CD4-positive, alpha-beta T cell treated with Interferon alpha-2 for 1 hour (primary cell): ENCODE measurements at places on chromosomes 3 and 15.
A peak's percentile ranks its signal among the peaks of the same experiment; 100 is the strongest.

DNA sequence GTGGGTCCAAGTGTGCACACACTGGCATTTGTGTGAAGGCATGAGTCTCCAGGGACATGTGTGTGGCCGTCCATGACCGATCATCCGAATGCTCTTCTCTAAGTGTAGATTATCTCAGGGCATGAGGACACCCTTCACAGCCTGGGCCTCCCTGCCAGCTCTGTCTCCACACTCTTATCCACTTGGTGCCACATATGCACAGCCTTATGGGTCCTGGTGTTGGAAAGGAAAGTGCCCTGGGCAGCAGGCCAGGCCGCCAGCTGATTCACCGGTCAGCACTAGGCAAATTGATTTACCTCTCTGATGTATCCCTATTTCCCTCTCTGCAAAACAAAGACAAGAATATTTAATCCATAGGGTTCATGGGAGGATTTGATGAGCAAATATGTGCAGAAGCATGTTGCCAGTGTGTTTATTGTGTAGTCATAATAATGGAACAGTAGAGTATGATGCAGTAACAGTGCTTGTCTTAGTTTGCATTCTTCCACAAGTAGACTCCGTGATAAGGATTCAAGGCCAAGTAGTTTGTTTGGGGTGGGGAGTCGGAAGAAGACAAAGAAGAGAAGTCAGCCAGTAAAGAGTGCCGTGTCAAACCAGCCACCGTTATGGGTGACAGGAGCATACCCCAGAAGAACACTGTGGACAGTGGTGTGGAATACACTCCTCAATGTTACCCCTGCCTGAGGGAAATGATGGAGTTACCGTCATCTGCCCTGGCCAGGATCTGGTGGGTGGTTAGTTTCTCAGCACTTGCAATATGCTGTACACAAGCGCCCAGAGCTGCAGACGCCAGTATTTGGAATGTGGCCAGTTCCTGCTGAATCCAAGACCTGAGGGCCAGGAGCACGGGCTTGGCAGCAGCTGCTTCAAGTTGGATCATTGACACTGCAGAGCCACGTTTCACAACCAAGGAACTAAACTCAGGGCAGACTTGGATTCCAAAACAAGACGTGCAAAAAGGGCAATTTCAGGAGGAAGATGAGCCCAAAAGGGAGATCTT is 85.1 kb downstream of the MTHFS start:
- no peak for DNase-seq

- DNase-seq: no peak
Measured at GRCh38 chr3:112687211-112687610, 46.3 kb upstream of the CCDC80 start.

GRCh38 chr15:40595773-40596172 is 1.7 kb downstream of the KNL1 start:
- no peak for DNase-seq

GRCh38 chr15:57138349-57138788 is 219.9 kb downstream of the TCF12 start:
- no peak for DNase-seq

- no peak for DNase-seq
Measured at GRCh38 chr3:113170771-113171170, 40.6 kb upstream of the BOC start.

GRCh38 chr3:111858642-111859041 is 423 bp upstream of the PHLDB2 start:
- no peak for DNase-seq

DNA sequence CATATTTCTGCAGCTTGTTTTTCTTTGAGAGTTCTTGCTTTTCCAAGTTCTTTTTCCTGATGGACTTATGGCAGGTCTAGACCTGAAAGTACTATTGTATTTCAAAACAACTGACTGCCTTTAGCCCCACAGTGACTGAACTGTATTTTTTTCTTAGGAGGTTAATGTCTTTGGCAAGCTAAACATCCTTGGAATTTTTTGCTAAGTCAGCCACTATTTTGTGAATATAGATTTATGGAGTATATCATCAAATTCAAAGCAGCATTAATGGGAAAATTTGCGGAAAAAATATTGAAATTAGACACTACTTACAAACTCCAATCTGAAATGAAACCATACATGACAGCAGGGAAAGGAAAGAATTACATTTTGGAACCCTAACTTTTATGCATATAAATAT is 8.6 kb downstream of the PIK3CA start:
- no peak for DNase-seq

- no peak for DNase-seq
Measured at GRCh38 chr3:124984754-124985153, 50.2 kb upstream of the MUC13 start.

DNA sequence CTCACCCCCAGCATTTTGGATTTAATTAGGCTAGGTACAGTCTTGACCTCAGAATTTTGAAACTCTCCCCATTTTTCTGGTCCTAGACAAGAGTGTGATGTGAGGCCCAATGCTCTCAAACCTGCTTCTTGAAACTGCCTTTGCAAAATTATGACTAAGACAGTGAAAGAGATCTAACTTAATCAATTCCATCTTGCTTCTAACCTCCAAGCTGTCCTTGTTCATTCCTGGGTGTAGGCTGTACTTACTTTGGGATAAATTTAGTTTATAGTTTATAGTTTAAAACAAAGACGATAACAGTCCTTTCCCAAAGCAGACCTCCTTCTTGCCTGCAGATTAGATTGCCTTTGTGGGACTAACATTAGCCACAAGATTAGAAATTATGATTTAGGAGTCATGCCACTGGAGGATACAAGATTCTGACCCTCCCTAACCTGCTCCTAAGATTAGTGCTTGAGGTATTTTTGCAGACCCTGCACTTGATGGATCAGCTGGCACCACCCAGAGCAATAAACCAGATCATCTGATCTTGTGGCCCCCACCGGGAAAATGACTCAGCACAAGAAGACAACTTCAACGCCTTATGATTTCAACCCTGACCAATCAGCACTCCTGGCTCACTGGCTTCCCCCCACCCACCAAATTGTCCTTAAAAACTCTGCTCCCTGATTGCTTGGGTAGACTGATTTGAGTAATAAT is 59.6 kb downstream of the CD200R1L start:
- no peak for DNase-seq

- DNase-seq: no peak
Measured at GRCh38 chr3:4985330-4986174, 6.3 kb downstream of the BHLHE40 start.

DNA sequence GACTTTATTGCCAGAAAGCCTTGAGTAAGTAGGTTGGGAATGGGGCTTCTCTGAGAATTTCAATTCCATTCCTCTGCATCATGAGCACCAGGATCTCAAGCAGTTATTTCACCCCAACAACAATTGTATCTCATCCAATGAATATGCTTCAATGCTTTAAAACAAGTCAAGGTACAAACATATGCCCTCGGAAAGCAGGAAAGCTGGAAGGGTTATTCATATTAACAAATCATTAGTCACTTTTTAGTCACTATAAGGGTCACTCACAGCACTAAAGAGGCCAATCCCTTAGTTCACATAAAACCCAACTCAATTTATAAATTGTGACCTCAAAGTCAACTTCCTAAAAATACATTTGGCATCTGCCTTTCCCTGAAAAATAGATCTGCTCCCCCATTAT is 16.2 kb downstream of the MB21D2 start:
- DNase-seq: no peak

DNA sequence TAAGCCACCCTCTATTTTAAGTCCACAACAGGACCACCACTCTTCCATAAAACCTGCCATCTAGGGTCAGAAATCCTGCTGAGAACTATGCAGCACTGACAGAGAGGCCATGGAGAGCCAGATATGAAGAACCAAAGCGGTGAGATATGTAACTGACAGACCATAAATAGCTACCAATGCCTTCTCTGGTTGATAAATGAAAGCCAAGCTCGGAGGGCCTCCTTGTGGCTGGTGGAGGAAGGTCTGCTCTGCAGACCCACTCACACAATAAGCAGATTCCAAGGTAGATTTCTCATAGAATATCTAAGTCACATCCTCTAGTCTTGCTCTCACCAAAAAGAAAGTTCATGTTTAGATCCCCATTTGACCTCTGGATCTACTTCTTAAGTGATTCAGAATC is 38.9 kb downstream of the RYK start:
- DNase-seq: no peak

DNA sequence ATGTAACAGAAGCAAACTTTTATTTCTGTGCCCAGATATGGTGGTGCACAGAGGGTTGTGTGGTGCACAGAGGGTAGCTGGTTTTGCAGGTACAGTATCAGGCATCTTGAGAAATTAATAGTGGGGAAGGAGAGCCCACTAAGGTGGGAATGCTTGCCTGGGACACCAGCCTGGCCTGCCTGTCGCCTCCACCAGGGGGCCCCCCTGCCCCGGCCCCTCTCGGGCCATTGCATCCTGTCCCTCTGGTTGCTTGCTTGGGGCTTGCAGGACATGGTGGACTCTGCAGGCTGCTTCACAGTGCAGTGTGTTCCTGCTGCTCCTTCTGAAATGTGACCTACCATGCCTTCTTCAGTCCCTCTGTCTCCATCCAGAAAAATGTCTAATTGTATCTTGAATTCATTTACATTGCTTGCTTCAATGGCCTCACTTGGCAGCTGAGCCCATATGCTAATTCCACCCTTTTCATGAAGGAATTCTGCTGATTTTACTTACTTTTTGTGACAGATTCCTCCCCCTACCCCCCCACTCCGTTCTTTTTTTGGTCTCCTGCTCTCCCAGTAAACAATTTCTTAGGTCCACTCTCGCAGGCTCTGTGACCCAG is 73.6 kb downstream of the EEFSEC start:
- DNase-seq: peak; percentile 34

DNA sequence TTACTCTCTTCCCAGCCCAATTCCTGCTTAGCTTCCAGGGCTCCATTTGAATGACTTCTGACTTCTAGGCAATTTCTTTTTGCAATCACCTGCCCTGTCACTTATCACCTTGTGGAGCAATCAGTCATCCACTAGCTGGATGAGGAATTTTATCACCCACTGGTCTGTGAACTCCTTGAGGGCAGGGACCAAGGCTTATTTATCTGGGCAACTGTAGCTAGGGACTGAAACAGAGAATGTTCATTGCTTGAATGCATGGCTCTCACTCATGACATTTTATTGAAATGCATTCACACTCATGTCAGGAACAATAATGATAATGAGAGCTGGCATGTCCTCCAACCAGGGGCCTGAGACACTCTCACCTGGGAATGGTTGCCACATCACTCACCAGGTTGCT is 15.5 kb downstream of the TNFAIP8L3 start:
- DNase-seq: no peak

DNA sequence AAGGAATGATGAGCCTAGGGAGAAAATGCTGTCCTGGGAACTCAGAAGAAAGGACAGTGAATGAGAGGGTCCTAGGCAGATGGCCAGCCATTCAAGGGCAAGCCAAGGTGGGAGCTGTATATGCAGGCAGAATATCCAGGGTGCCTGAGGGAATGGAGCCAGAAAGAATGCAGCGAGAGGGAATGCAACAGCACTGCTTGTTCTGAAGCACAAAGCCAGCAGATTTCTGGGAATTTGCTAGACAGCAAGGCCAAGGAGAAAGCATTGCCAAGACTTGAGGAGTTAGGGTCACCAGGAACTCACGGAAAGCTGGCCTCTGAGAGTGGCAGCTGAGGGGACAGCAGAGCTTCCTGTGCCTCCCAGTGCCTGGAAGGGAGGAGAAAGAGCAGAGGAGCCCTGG is 200.6 kb downstream of the MYRIP start:
- DNase-seq: no peak
